ENCODE measurements at places on chromosomes 1 and 21. TPM values are rescaled to one million over a fixed set of nuclear protein-coding genes. Genes with fewer than 3 reads are reported as not detected.

DNA sequence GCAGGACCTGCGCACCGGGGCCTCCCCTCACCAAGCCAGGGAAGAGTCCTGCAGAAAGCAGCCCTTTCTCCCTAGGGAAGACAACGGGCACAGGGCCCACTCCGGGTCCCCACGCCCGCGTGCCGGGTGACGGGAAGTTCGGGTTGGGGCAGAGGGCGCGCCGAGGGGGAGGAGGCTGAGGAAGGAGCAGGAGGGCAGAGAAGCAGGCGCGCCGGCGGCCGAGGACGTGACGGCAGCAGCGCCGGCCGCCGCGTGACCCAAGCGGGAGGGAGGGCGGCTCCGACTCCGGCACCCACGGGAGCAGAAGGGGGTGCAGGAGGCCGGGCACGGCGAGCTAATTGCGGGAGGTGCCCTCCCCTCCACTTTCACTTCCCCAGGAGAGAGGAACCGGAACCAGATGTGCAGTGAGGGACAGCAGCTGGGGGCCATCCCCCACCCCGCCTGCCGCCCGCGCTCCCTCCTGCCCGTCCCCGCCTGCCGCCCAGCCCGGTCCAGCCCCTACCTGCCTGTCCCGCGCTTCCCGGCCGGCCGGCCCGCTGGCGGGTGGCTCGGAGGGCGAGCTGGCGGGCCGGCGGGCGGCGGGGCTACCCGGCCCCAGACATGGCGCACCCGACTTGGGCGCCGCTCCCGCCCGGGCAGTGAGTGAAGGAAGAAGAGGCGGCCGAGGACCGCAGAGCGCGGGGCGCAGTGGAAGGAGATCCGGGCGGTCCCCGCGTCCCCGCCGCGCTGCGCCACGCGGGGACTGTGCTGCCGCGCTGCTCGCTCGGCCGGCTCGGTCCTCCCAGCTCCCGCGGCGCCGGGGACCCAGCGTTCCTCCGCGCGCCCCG, 510 bp downstream of the DENND4B start:
- DNase-seq = peak; percentile 97

DNA sequence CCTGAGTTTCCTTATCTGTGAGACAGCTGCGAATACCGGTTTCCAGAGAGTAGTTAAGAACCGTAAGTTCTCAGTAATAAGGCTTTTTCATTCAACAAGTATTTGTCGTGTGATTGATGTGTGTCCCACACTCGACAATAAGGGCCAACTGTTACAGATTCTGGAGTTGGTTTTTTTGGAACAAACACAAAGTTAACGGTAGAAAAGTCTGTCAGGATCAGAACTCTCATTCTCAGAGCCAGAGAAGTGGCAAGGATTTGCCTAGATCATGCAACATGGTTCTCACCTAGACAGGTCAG, 837 bp downstream of the NUDC start:
- DNase-seq = no peak

DNA sequence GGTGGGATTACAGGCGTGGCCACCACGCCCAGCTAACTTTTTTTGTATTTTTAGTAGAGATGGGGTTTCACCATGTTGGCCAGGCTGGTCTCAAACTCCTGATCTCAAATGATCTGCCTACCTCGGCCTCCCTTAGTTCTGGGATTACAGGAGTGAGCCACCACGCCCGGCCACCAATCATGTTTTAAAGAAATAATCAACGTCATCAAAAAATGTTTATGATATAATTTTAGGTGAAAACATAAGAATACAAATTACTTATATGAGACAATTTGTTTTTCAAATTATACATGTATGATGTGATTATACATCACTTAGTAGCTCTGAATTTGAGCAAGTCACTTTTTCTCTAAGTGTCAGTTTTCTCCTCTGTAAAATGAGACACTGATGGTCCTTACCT, 31.6 kb upstream of the SSBP3 start:
- DNase-seq = no peak

GRCh38 chr1:8211251-8211882, 106.5 kb upstream of the SLC45A1 start:
- DNase-seq = no peak

DNA sequence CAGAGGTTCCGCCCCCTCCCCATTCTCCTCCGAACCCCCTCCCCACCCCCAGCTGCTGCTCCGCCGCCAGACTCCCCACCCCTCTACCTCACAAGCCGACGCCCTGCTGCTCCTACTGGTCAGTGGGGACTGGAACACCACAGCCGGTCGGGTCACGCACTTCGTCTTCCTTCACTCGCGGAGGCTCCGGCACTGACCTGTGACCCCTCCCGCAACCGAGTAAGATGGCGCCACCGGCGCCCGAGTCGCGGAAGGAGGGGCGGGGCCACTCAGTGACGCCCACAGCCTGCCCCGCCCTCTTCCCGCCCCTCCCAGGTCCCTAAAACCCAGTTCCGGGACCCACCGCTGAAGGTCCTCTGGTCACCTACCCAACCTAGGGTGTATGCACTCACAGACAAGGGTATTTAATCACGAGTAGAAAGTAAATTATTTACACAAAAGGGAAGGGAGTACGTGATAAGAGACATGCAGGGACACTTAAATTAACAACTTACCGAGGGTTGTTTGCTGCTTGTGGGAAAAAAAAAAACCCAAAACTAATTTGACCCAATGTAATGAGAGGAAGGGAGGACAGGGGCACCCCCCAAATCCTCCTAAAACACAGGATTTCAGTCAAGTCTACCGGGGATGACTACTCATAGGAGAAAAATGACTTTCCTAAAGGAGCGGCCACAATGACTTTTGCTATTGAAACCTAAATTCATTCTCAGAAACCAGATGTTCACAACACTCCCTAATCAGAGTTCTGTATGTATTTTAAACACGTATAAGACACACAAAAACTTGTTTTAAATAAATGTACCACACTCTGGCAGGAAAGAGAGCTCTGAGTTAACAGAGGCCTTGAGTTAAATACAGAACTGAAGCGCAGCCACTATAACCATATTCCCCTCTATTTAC, at the start of gene RIT1:
RIT1 (minus strand) TSS at position 194 of the 900 bp plus-strand sequence. CDS start 588 bp downstream, outside the sequence.
- peak; percentile 95 for DNase-seq

DNA sequence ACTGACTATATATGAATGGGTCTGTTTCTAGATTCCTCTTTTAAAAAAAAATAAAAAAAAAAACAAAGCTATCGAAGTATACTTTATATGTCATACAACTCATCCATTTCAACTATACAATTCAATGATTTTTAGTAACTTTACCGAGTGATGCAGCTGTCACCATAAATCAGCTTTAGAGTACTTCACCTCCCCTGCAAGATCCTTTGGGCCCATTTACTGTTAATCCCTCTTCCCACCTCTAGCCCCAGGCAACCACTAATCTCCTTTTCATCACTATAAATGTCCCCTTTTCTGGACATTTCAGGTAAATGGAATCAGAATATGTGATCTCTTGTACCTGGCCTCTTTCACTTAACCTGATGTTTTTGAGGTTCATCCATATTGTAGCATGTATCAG, 133.9 kb downstream of the PEX14 start:
- no peak for DNase-seq

DNA sequence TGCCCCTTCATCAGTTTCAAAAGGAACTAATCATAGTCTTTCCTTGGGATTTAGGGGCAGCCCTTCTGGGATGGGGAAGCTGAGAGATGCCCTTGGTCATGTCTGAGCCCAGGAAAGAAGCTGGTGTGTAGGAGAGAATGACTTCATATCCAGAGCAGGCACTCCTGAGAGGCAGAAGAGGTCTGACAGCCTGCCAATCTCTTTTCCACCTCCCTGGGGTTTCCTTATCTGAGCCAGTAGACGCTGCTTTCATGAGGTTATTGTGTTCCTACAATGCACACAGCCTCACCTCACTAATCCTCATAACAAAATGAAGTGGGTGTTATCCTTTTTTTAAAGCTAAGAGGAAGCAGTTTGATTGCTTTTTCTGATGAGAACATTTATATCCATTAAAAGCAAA, 14.1 kb downstream of the ROR1 start:
- no peak for DNase-seq

Gene RXFP4
- not detected for total RNA-seq

GRCh38 chr1:160830321-160831153, 32.1 kb downstream of the CD244 start:
- no peak for DNase-seq

Gene TFF3
- 5.5 TPM for total RNA-seq

DNA sequence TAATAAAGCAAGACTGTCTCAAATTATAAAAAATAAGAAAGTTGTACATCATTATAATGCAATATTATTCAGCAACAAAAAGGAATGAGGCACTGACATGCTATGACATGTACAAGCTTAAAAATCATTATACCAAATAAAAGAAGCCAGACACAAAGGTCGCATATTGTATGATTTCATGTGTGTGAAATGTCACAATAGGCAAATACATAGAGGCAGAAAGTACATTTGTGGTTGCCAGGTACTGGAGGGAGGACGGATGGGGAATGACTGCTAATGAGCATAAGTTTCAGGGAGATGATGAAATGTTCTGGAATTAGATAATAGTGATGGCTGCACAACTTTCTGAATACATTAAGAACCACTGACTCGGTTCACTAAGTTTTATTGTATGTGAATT, 73.6 kb upstream of the NBPF3 start:
- no peak for DNase-seq

Gene TLCD4
- total RNA-seq = 15.9 TPM

DNA sequence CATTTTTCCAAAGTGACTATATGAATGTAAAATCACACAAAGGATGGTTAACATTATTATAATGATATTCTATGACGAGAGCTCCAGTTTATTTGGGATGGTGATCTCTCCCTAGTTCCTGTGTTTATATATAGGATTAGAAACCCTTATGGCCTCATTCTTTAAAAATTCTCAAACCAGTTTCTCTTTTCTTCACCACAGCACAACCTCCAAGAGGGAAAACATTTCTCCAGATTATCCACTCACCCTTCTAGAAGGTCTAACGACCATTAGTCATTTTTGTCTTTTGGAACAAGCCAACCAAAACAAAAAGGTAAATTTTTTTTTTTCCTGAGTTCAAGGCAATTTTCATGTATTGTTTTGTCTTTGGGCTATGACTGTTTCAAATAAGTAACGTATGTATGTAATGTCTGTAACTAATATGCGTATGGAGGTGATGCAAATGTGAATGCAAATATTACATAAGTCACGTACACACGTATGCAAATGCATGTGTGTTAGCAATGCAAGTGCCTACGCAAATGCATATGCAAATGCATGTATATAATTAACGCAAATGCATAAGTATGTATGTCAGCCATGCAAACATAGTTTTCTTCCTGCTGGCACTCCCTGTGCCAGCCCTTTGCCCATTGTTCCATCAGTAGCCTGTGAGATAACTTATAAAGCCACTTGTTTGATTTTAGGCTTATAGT, 72.5 kb upstream of the MORC3 start:
- DNase-seq = no peak

GRCh38 chr1:162215902-162216301, 146.4 kb downstream of the NOS1AP start:
- DNase-seq = no peak

- DNase-seq = no peak
Measured at GRCh38 chr1:60886793-60887331, 195.5 kb upstream of the NFIA start.

DNA sequence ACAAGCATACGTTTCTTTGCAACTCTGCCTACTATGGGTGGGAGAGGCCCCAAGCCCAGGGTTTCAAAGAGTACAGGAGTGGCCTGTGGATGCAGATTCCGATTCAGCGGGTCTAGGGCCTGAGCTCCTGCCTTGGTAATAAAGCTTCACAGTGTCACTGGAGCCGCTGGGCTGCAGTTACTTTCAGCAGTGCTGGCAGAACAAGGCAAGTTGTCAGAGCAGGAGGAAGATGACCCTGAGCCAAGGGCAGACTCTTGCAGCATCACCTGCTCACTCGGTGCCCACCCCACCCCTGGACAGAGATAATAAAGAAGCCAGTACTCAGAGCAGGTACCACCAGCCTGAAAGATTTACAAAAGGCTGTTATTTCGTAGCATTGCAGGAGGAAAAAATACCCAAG, 8.0 kb upstream of the RAP1GAP start:
- no peak for DNase-seq

Gene GJA4
- total RNA-seq = 26.4 TPM

Gene SELP
- 13.4 TPM for total RNA-seq

GRCh38 chr1:160577671-160578070, 1.6 kb downstream of the CD84 start:
- DNase-seq = no peak

All from mesenteric fat pad (tissue), 1 donor.